ENCODE measurements at places on chromosomes 12 and 14. TPM values are rescaled to one million over a fixed set of nuclear protein-coding genes. Genes with fewer than 3 reads are reported as not detected.

SENP1 gene
- 45.0 TPM for total RNA-seq

ACSS3 gene
- 32.0 TPM for total RNA-seq

KRT77 gene
- total RNA-seq = 0.96 TPM

GRCh38 chr12:14365294-14366208 is at the start of gene ATF7IP:
ATF7IP (plus strand) TSS chr12:14365682; CDS start chr12:14423916, 58,234 bp downstream.
- peak; percentile 99 for DNase-seq

- no peak for DNase-seq
These were observed 116.4 kb downstream of the NUBPL start for GRCh38 chr14:31677630-31678029.

GRCh38 chr12:26786491-26786864 is 46.5 kb downstream of the ITPR2 start:
- DNase-seq = no peak

DNA sequence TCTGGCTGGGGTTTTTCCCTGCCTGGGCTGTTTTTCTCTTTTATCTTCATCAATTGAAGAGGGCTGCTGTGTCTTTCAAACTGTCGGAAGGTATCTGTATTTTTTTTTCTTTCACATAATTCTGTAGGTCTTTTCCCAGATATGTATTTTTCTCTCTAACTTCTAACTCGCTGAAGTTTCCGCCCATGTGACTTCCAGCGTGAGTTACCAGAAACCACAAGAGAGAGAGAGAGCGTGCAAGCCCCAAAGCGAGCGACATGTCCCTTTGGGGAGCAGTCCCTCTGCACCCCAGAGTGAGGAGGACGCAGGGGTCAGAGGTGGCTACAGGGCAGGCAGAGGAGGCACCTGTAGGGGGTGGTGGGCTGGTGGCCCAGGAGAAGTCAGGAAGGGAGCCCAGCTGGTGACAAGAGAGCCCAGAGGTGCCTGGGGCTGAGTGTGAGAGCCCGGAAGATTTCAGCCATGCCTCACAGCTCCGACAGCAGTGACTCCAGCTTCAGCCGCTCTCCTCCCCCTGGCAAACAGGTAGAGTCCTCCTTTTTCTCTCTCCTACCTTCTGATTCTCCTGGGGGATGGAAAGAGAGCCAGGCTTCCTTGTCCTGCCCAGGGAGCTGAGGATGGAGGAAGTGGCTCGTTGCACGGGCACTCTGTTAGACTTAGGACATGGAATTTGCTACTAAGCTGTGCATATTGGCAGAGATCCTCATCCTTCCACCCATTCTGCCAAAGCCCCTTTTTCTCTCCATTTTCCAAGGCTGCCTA is at the start of gene BATF:
BATF (plus strand) TSS at position 246 of the 759 bp plus-strand sequence; CDS start at position 460, 214 bp downstream.
- DNase-seq = peak; percentile 14

DNA sequence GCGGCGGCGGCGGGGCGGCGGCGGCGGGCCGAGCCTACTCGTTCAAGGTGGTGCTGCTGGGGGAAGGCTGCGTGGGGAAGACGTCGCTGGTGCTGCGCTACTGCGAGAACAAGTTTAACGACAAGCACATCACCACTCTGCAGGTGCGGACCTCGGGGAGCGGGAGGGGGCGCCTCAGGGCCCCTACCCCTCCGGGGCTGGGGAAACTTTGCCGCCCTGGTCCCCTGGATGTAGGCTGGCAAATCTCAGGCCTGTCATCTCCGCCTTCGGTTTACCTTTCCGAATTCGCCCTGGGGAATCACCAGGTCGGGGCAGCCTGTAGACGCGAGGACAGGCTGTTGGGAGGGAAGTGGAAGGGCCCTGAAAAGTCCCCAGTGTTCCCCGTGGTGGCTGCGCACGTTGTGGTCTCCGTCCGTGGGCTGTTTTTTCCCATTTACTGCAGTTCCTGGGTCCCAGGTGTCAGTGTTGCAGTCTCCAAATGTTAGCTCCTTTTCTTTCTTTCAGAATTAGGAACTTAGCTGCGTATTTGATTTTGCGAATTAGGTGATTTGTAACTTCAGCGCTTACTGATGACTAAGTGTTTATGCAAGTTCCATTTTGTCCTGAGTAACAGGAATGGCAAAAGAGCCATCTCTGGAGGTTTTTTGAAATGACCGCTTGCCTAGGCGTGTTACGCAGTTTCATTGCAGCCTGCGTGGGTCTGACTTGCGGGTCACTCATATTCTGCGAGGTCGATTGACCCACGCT is 656 bp downstream of the RAB21 start:
- DNase-seq = peak; percentile 43

DNA sequence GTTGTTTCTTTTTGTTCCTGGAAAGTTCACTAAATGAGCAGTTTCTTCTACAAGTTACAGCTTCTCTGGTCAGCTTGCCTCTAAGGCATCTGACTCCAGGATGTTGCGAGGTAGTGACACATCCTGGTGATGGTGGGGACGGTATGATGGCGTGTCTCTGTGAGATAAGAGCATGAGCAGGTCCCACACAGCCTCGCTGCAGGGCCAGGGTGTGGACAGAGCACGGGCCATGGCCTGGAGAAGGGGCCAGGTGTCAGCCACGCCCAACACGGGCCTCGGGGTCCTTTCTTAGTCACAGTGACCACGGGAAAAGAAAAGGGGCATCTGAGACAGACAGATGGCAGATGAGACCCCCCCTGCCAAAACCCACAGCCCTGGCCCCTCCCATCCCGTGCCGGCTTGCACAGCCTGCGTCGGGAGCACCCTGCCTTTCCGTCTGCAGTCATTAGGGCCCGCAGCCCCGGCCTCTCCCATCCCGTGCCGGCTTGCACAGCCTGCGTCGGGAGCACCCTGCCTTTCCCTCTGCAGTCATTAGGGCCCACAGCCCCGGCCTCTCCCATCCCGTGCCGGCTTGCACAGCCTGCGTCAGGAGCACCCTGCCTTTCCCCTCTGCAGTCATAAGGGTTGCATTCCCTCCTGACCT is 79.3 kb upstream of the DYNC1H1 start:
- no peak for DNase-seq

- DNase-seq = peak; percentile 45
These were observed 32.0 kb upstream of the SPPL3 start for GRCh38 chr12:120936197-120936596.

- peak; percentile 24 for DNase-seq
These were observed 3.0 kb downstream of the GZMB start for GRCh38 chr14:24630872-24631477.

- no peak for DNase-seq
These were observed 116.7 kb downstream of the PRKCH start for GRCh38 chr14:61438036-61438435.

DNA sequence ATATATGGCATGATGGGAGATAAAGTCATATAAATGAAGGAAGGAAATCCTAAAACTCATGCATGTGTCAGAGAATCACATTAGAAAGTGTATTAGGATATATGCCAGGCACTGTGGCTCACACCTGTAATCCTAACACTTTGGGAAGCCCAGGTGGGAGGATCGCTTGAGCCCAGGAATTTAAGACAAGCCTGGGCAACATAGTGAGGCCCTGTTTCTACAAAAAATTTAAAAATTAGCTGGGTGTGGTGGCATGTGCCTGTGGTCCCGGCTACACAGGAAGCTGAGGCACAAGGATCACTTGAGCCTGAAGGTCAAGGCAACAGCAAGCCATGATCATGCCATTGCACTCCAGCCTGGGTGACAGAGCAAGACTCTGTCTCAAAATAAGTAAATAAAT is 130.3 kb upstream of the ARID2 start:
- no peak for DNase-seq

Data from umbilical cord (tissue), 2 donors.